Eye (tissue), 1 donor: ENCODE measurements at places on chromosomes 16 and 17.

GRCh38 chr17:7818746-7819645 is 15.0 kb upstream of the KDM6B start:
- DNase-seq, result no peak

- peak; percentile 58 for DNase-seq
Observed at GRCh38 chr17:57363998-57364643, 107.8 kb downstream of the MSI2 start.

DNA sequence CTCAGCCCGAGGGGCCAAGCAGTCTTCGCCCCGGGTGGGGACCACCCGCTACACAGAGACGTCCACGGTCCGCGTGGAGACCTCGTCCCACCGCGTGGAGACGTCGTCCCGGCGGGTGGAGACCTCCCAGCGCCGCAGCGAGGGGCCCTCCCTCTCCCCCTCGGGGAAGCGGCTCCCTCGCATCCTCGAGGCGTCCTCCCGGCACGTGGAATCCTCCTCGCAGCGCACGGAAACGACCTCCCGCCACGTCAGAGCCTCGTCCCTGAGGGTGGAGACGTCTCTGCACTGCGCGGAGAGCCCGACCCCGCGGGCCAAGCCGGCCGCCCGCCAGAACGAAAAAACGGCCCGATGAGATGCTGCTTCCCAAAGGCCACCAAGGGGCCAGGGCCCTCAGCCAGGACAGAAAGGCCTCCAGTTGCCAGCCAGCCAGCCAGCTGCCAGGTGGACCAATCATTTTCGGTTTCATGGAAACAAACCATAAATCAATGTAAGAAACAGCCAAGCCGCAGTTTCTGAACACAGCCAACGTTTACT is 424 bp downstream of the C17orf100 start:
- DNase-seq, result no peak

DNA sequence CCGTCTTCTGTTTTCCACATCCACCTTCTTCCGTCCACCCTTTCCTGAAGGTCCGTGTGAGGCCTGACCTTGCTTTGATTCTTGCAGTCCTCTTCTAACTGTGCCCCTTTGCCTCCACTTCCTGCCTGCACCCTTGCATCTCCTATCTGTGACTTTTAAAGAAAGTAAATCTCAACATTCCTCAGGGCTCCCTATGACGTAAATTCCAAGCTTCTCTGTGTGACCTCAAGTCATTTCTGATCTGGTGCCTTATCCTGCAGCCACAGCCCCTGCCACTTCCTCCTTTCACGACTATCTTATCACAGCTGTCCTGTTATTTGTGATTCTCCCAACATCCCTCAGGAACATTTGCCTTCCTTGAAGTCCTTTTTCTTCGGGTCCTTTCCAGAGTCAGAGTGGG is 520.5 kb downstream of the CDH13 start:
- no peak for DNase-seq

GRCh38 chr16:89737341-89738071 is 16.2 kb downstream of the ZNF276 start:
- no peak for DNase-seq

GRCh38 chr17:33403194-33403593 is 110.1 kb upstream of the ASIC2 start:
- DNase-seq, result no peak

DNA sequence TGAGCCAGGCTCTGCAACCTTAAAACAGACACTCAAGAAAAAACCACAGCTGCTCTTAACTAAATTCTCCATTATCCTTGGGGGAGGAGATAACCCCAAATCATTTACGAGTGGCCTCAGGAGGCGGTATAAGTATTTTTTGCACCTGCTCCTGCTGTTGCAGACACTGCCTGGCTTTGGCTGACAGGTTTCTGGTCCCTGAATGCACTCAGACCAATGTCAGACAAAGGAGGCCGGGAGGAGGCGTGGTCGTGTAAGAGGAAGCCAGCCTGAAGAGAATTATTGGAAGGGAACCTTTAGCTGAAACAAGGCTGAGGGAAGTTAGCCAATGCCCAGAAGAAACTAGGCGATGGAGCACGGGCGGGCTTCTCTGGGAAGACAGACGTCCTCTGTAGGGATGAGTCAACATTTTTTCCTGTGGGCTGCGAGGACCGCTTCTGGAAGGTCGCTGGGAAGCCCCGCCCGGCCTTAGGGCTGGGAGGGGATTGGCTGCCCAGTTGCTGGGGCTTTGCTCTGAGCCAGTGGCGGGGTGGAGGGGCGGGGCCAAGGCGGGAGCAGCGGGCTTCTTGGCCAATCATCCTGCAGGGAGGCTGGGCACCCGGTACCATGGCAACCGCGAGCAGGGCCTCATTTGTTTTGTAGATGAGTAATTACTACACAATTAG is 82.3 kb downstream of the CCDC182 start:
- DNase-seq, result peak; percentile 97

- no peak for DNase-seq
Observed at GRCh38 chr17:79131701-79132100, 57.1 kb downstream of the ENGASE start.

- no peak for DNase-seq
Observed at GRCh38 chr17:18093616-18094408, 6.1 kb downstream of the DRG2 start.

GRCh38 chr16:82067042-82067803 is 32.2 kb downstream of the HSD17B2 start:
- DNase-seq, result no peak

DNA sequence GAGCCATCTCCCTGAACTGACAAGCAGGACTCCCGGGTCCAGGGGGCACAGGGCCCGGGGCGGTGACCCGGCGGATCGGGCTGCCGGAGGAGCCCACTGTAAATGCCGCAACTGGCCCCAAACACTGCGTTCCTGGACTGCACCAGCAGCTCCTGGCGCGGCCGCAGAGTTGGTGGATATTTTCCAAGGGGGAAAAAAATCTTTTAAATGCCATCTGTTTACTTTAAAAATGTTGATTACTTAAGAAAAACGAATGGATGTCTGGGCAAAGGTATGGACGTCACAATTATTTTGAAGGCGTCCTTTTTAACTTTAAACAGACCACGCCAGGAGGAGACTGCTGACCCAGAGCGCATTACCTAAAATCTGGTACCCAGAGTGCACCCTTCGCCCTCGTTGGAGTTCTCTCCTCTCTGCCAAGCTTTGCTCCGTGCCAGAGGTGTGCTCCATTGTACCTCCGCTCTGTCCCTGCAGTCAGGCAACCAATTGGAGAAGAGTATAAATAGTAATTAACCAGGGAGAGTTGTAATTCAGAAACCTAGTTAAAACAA is 3.4 kb downstream of the HS3ST3B1 start:
- DNase-seq, result peak; percentile 57

DNA sequence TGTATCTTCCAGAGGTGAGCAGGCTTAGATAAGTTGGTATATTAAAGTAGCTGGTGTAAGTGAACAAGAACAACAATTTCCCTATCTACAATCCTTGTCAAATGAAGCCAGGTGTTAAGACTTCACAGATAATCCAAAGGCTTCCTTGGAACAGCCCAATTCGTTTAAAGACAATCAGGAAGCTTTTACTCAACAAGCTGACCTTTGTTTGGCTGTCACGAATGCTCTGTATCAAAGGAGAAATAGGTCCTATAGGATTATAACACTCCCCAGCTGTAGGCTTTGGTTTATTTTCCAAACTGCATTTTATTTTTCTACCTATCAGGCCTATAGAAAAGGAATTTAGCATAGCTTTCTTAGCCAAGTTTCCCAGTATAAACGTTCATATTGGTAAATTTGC is 766.5 kb upstream of the GOT2 start:
- DNase-seq, result peak; percentile 76

DNA sequence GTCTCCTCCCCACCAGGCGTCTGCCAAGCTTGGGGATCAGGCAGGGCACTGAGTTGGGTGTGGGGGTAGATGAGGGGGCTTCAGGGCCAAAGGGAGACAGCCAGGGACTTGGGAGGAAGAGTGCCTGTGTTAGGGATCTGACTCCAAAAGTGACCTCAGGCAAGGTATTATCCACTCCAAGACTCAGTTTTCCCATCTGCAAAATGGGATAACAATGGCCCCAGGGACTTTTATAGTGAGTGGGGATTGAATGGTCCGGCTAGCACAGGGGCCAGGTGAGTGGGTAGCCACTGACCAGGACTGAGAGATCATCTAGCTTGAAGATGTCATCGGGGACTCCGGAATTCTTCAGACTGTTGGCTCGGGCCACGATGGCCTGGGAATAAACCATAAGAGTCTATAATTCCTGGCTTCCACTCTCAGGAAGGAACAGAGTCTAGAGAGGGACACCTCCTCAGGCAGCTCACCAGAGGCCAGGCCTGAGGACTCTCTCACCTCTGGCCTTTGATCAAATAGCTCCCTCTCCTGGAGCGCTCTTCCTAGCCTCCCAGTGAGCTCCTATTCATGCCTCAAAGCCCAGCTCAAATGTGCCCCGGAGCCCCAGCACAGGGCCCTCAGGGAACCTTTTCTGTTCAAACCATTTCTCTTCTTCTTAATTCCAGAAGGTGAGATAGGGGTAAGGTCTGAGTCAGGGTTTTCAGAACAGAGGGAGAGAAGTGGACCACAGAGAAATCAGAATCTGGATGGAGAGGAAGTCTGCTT is 3.5 kb downstream of the FLII start:
- no peak for DNase-seq

DNA sequence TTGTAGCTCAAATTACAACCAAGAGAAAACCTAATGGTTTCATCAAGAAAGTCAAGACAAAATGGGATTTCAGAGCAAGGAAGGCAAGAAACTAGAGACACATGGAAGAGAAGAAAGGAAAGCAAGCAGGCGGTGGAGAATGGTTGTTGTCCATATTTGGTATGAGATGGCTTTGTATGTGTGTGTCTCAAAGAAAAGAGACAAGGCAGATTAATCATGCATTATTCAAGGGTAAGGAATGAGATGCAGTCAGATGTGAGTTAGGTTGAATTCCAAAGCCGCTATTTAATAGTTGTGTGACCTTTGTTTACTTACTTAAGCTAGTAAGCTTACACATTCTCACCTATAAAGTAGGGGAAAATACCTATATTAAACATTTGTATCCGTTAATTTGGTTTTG is 1029.6 kb downstream of the CDH11 start:
- DNase-seq, result peak; percentile 15

- DNase-seq, result no peak
Observed at GRCh38 chr16:22648141-22648540, 137.4 kb downstream of the NPIPB5 start.

DNA sequence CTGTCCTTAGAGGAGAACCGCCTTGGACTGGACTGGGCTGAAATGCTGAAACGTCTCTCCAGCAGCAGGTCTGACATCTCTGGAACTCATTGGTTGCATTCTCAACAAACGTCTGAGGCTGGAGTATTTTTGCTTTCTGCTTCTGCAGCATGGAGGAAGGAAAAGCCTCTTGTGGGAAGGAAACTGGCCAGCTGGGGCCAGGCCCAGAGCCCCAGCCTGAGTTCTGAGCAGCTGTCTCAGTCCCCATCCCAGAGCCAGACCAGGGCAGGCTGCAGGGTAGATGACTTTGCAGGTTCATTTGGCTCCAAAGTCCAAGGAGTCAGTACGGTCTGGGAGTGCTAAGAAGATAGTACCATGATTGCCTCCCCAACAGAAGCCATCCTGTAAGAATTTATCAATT is 18.3 kb downstream of the TEKT3 start:
- DNase-seq, result no peak

GRCh38 chr16:9908613-9909012 is 273.6 kb downstream of the GRIN2A start:
- no peak for DNase-seq

- DNase-seq, result no peak
Observed at GRCh38 chr17:73315471-73315870, 3.7 kb upstream of the CDC42EP4 start.

- DNase-seq, result no peak
Observed at GRCh38 chr17:60277258-60277657, 114.7 kb downstream of the USP32 start.

GRCh38 chr17:22304667-22305303 is 612.5 kb downstream of the KCNJ18 start:
- DNase-seq, result no peak

- DNase-seq, result no peak
Observed at GRCh38 chr17:73271072-73271471, 9.4 kb upstream of the CPSF4L start.

DNA sequence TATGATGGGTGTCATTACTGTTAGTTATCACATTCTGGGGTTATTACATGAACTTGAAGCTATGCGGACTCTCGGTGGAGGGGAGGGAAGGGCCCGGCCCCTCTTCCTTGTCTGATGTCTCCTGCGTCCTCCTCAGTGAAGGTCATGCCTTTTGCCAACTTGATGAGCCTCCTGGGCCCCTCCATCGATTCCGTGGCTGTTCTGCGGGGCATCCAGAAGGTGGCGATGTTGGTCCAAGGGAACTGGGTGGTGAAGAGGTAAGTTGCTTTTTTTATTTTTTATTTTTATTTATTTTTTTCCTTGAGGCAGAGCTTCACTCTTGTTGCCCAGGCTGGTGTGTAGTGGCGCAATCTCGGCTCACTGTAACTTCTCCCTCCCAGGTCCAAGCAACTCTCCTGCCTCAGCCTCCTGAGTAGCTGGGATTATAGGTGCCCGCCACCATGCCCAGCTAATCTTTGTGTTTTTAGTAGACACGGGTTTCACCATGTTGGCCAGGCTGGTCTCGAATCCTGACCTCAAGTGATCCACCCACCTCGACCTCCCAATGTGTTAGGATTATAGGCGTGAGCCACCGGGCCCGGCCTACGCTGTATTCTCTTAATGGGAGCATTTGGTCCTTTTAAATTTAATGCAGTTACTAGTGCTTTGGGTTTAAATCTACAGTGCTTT is 21.6 kb downstream of the POLR3E start:
- no peak for DNase-seq

GRCh38 chr17:75152922-75153779 is 1.2 kb downstream of the JPT1 start:
- peak; percentile 86 for DNase-seq

GRCh38 chr16:27432558-27432957 is 30.6 kb downstream of the IL21R start:
- DNase-seq, result no peak

GRCh38 chr17:32880671-32881453 is 3.9 kb upstream of the MYO1D start:
- DNase-seq, result no peak

GRCh38 chr16:56673921-56674320 is 4.3 kb downstream of the MT1H start:
- peak; percentile 56 for DNase-seq
